ENCODE measurements at places on chromosomes 2 and 18. TPM values are rescaled to one million over a fixed set of nuclear protein-coding genes. Genes with fewer than 3 reads are reported as not detected.
A peak's percentile ranks its signal among the peaks of the same experiment; 100 is the strongest.

- H3K4me3 ChIP-seq: no peak overlapping the region
- no peaks in the 10 kb centered on the region for H3K4me1 ChIP-seq
- H3K27me3 ChIP-seq: no peaks in the 10 kb centered on the region
- no peak overlapping the region for H3K27ac ChIP-seq
- no peak for DNase-seq
- no peaks in the 10 kb centered on the region for H3K36me3 ChIP-seq
Measured at GRCh38 chr2:51120754-51121280, 88.9 kb upstream of the NRXN1 start.

KIAA2012 gene
- not detected for total RNA-seq

- no peaks in the 10 kb centered on the region for H3K27me3 ChIP-seq
- H3K27ac ChIP-seq: no peak overlapping the region
- H3K36me3 ChIP-seq: no peaks in the 10 kb centered on the region
- H3K4me3 ChIP-seq: no peak overlapping the region
Measured at GRCh38 chr18:13222856-13223281, 4.3 kb downstream of the LDLRAD4 start.

SPR gene
- 8.8 TPM for total RNA-seq

DNA sequence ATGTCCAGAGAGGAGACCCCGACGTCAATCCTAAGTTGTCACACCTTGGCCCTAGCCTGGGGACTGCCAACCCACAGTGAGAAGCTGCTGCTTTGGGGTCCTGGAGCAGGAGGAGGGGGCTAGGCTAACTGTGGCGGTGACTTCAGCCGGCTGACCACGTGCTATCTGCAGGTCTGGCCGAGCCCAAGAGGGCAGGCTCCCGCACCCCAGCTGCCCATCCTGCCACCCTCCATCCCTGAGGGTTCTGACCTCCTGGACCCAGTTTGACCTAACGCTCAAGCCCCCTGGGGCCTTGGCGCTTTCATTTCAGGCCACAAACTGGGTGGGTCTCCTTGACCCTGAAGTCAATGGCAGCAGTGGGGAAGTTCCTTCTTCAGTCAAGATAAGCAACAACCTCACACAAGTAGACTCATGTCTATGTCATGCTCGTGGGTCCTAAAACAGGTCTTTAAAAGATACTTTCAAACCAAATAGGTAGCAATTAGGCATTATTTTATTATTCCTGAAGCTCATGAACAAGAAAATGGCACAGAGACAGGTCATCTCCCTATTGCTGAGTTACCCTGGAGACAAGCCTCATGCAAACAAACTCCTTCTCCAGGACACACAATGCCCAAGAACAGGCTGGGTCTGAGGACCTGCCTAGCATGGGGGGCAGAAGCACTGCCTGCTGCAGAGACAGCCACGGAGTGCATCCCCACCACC, 2.3 kb downstream of the HES6 start:
- no peak for DNase-seq
- H3K36me3 ChIP-seq: no peaks in the 10 kb centered on the region
- H3K4me1 ChIP-seq: peaks cover 6% of the 10 kb centered on the region
- no peak overlapping the region for H3K4me3 ChIP-seq
- H3K27ac ChIP-seq: no peak overlapping the region

SLC9A4 gene
- not detected for total RNA-seq

FTCDNL1 gene
- total RNA-seq: 5.2 TPM

GRCh38 chr18:68956650-68957049, 158.8 kb downstream of the CCDC102B start:
- no peaks in the 10 kb centered on the region for H3K27me3 ChIP-seq
- no peaks in the 10 kb centered on the region for H3K36me3 ChIP-seq
- DNase-seq: no peak
- no peak overlapping the region for H3K4me3 ChIP-seq
- H3K4me1 ChIP-seq: no peaks in the 10 kb centered on the region

DNA sequence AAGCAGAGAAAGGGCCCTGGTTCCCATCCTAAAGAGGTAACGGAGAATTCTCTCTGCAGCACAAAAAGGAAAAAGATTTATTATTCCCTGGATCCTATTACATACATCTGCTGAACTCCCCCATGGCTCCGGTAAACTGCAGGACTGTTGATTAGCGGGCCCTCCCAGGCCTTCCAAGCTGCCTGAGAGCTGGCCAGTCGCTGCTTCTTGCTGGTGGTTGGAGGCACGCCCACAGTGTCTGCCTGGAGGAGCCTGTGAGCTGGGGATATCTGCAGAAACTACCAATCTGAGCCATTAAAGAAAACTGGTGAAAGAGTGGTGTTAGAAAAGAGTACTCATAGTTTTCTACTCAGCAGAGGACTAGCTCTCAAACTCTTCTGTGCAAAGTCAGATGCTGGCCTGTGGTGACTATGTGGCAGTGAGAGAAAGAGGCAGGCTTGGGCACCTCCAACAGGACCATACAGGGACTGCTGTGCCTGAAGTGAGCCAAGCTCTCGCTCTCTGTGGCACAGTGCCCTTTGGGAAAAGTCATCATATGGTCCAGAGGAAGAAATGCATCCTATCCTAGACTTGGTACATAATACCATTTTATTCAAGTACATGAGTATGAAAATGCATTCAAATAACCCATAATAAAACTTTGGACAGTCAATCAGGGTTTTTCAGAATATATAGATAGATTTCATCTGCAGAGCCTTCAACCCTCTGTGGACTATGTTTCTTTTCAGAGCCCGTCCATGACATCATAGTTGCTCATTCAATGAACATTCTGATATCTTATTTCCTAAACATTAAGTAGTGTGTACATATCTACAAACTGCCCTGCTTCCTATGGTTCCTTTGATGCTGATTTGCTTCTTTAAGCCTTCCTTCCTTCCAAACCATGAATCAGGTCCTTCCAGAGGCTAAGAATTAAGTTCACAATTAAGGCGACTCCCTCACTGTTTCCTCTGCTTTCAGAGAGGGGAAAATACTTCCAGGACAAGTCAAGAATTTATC, 242.0 kb upstream of the LYPD1 start:
- no peaks in the 10 kb centered on the region for H3K4me1 ChIP-seq
- no peak overlapping the region for H3K4me3 ChIP-seq
- H3K36me3 ChIP-seq: no peaks in the 10 kb centered on the region
- H3K27ac ChIP-seq: no peak overlapping the region
- DNase-seq: no peak
- no peaks in the 10 kb centered on the region for H3K27me3 ChIP-seq

- H3K36me3 ChIP-seq: no peaks in the 10 kb centered on the region
- peak overlapping the region; percentile 71 for H3K4me3 ChIP-seq
- peak; percentile 78 for DNase-seq
- H3K27me3 ChIP-seq: peaks cover 29% of the 10 kb centered on the region
- no peak overlapping the region for H3K27ac ChIP-seq
Measured at GRCh38 chr2:177148477-177149154, 64.0 kb upstream of the HNRNPA3 start.

DNA sequence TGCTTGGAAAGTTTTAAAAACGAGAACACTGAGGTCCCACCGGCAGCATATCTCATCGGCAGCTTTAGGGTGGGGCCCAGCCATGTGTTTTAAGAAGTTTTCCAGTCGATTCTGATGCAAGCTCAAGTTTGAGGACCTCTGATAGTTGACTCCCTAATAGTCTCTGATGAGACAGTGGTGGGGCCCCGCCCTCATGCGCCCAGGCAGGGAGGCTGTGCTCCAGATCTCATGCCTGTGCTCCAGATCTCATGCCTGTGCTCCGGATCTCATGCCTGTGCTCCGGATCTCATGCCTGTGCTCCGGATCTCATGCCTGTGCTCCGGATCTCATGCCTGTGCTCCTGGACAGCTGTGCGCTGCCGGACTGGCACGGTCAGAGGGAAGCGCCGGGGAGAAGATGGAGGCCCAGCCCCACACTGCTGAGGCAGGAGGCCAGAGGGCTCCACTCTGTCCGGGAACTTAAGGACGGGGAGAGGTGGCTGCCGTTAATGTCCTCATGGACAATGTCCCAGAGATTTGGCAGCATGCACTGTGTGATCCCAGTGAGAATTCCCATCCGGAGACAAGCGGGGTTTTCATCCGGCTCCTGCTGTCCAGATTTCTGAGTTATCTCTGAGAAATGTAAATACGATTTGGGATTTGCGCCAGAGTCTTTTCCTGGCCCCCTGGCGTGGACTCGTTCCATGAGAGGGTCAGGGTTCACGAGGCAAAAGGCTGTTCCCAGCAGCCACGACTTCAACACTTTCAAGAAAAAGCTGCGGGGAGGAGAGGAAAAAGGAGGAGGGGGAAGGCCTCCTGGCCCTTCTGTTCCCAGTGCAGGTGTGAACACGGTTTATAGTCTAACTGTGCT, 9.4 kb upstream of the COLEC11 start:
- no peak for DNase-seq
- H3K36me3 ChIP-seq: peaks cover 21% of the 10 kb centered on the region
- H3K27me3 ChIP-seq: no peaks in the 10 kb centered on the region
- H3K4me3 ChIP-seq: no peak overlapping the region
- no peak overlapping the region for H3K27ac ChIP-seq

GRCh38 chr18:46387441-46388131, 269.4 kb downstream of the LOXHD1 start:
- no peaks in the 10 kb centered on the region for H3K27me3 ChIP-seq
- H3K36me3 ChIP-seq: no peaks in the 10 kb centered on the region
- H3K4me3 ChIP-seq: no peak overlapping the region
- H3K4me1 ChIP-seq: no peaks in the 10 kb centered on the region
- H3K27ac ChIP-seq: no peak overlapping the region
- no peak for DNase-seq

DNA sequence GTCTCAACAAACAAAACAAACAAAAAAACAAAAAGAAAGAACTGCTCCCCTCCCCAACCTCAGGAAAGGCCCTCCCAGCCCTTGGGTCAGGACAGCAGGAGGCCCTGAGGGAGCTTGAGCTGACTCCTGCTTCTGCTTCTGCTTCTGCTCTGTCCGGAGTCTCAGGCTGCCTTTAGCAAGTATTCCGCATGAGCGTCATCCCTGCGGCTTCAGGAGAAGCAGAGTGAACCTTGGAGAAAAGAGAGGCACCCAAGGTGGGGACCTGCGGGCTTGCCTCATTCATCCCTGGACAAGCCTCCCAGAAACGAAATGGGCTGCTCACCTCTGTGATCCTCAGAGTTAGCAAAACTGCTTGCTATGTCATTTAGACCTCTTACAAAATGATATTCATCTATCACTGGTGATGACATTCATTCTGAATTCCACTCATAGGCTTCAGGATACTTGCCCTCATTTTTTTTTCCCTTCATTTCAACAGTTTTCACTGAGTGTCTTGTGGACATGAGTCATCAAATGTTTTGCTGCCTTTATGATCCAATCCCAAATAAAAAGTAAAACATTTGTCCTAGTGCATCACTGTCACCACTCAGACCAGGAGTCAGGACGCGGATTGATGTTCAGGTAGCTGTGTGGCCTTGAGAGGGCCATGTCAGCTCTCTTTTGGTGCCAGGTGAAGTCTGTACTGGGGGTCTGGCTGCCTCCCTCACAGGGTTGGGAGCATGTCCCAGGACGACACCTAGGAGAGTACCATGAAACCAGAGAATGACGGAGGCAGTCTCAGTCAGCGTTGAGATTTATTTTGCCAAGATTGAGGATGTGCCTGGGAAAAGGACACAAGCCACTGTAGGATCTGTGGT, 51.7 kb downstream of the IMPA2 start:
- no peak overlapping the region for H3K27ac ChIP-seq
- DNase-seq: no peak
- no peaks in the 10 kb centered on the region for H3K4me1 ChIP-seq
- H3K4me3 ChIP-seq: no peak overlapping the region
- H3K36me3 ChIP-seq: no peaks in the 10 kb centered on the region

- no peak overlapping the region for H3K27ac ChIP-seq
- no peak for DNase-seq
- H3K27me3 ChIP-seq: no peaks in the 10 kb centered on the region
- no peaks in the 10 kb centered on the region for H3K4me1 ChIP-seq
Measured at GRCh38 chr2:41040782-41041520, 589.1 kb upstream of the SLC8A1 start.

- no peak for DNase-seq
- no peaks in the 10 kb centered on the region for H3K27me3 ChIP-seq
- no peak overlapping the region for H3K27ac ChIP-seq
- H3K4me3 ChIP-seq: no peak overlapping the region
- no peaks in the 10 kb centered on the region for H3K4me1 ChIP-seq
Measured at GRCh38 chr2:217954051-217954450, 48.7 kb downstream of the TNS1 start.

DNA sequence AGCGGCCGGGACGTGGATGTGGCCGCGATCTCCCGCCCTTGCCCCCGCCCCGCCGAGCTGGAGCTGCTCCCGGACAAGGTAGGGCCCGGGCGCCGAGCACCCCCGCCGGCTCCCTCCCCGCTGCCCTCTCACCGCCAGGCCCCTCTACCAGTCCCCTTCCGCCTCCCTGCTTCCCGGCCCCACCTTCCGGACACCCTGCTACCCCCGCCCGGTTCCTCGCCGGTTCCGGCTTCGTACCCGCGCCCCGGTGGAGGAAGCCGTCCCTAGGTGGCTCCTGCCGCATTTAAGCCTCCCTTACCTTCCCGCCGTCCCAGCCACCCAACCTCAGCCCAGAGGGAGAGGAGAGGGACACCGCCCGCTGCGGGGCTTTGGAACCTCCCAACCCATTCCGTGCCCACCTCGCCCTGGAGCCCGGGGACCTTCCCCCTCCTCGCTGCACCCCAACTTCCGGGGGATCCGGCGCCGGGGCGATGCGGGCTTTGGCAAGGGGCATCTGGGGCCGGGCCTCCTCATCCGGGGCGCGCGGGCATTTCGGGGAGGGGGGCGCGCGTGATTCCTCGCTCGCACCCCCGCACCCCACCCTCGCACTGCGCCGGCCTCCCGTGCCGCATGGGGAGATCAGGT, 475 bp downstream of the B3GNT2 start:
- H3K4me1 ChIP-seq: peaks cover 45% of the 10 kb centered on the region
- peak overlapping the region; percentile 92 for H3K27ac ChIP-seq
- no peaks in the 10 kb centered on the region for H3K27me3 ChIP-seq

- DNase-seq: no peak
- H3K36me3 ChIP-seq: peaks cover 7% of the 10 kb centered on the region
- no peak overlapping the region for H3K4me3 ChIP-seq
- H3K27ac ChIP-seq: no peak overlapping the region
- no peaks in the 10 kb centered on the region for H3K4me1 ChIP-seq
Measured at GRCh38 chr2:176317199-176317598, 48.0 kb downstream of the MTX2 start.

- no peaks in the 10 kb centered on the region for H3K27me3 ChIP-seq
- peak overlapping the region; percentile 96 for H3K27ac ChIP-seq
- peaks cover 14% of the 10 kb centered on the region for H3K36me3 ChIP-seq
- peak; percentile 86 for DNase-seq
Measured at GRCh38 chr2:218286570-218287459, 5.5 kb downstream of the TMBIM1 start.

GRCh38 chr2:96164459-96165184, 19.4 kb upstream of the DUSP2 start:
- no peaks in the 10 kb centered on the region for H3K36me3 ChIP-seq
- peak overlapping the region; percentile 80 for H3K27ac ChIP-seq
- H3K4me1 ChIP-seq: peaks cover 54% of the 10 kb centered on the region

RIF1 gene
- 72.4 TPM for total RNA-seq
